CD8-positive, alpha-beta memory T cell (primary cell): ENCODE measurements at places on chromosomes 5 and 9.

DNA sequence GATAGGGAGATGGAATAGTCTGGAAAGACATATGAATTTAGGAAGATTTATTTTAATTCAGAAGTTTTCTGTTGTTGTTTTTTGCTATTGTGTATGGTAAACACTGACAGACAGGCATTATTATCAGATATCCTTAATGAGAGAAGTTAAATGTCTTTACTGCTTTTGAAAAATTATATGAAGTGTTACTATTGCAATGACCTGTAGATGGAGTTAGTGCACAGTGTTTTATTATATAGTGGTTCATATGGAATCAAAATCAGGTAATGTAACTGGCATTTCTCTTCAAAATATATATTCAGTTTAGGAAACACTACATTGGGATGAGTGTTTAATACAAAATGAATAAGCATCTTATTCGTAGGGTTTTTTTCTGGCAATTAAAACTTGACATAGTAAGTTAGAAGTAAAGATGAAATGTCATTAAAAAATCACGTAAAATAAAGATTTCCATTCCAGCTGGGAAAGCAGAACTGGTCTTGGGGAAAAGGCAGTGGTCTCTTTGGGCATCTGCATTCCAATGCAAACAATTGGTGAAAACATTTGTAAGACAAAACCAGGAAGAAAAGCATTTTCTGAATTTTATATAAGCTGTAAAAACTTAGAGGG lies 3.9 kb downstream of the GABRA1 start:
- no peak for DNase-seq

GRCh38 chr9:89743216-89743572 lies 138.4 kb downstream of the GADD45G start:
- no peak for DNase-seq

DNA sequence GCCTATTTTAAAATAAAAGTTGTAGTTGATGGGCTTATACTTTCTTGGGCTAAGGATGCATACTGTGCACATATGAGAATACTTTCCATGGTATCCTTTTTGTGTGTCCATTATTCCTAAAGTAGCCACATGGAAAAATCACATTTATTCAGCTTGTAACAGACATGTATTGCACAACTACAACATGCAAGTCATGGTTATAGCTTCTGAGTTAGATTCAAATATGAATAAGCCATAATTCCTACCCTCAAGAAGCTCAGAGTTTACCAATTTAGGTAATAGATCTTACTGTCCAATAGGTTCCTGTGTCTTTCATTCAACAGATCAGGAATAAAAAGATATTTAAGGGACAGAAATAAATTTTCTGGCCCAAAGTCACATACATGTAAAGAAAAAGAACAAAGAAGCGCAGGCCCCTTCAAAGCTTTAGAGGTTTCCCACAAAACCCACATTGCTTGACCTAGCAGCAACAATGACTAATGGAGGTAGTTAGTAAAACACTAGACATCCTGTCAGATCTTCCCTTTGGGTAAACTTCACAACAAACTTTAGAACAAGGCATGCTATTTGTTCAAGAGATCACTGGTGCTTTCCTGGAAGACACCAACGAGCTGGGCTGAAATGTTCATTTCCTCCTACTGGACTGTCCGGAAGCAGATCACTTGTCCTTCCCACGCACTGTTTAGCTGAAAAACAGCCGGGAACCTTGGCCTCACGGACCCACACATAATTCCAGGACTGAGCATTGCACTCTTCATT lies 78.4 kb upstream of the ITGA1 start:
- DNase-seq = no peak

DNA sequence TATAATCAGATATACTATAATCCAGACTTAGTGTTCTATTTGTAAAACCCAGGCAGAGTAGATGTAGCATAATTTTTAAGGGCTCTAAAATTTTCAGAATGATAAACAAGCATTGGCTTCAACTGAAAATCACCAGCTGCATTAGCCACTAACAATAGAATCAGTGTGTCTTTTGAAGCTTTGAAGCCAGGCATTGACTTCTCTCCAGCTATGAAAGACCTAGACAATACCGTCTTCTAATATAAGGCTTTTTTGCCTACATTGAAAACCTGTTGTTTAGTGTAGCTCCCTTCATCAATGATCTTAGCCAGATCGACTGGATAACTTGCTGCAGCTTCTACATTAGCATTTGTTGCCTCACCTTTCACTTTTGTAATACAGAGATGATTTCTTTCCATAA lies 1877.3 kb upstream of the ACO1 start:
- DNase-seq = no peak

GRCh38 chr5:117590944-117591343 lies 1016.3 kb upstream of the SEMA6A start:
- no peak for DNase-seq

GRCh38 chr9:132238026-132238972 lies 76.4 kb downstream of the NTNG2 start:
- DNase-seq = peak; percentile 40

- no peak for DNase-seq
Observed at GRCh38 chr9:93952784-93953495, 2.2 kb downstream of the BARX1 start.

GRCh38 chr9:105694848-105695581 lies 674 bp downstream of the TMEM38B start:
- peak; percentile 67 for DNase-seq

- no peak for DNase-seq
Observed at GRCh38 chr9:136239983-136240330, 5.7 kb downstream of the QSOX2 start.

DNA sequence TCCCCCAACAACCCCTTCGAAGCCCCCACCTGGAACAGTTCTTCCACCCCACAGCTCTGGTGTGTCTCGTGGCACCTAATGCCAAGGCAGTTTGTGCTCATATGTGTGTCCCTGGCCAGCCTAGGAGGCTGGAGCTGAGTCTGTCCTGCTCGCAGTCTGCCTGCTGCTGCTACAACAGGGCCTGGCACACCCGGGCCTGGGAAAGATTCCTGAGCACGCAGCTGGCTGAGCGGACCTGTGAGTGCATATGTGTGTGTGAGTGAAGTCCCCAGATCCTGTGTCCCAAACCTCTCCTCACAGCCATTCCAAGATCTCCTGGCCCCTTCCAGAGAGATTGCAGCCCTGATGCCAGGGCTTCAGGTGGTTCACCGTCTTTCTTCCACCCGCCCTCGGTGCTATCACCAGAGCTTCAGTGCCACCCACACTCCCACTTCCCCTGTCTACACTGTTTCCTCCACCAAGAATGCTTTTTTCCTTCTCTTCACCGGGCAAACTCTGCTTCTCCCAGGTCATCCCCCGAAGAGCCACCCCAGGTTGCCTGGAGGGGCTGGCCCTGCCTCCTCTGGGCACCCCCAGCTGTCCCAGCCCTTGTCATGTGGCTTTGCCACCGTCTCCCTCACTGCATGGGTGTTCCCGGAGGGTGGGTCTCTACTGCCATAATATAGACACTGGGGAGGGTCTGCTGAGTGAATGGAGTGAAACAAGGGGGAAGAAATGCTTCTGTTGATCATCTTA lies 28.4 kb downstream of the LMX1B start:
- no peak for DNase-seq

GRCh38 chr9:96460882-96461281 lies 10.9 kb downstream of the HABP4 start:
- no peak for DNase-seq

GRCh38 chr9:93091453-93092081 lies 4.5 kb upstream of the CARD19 start:
- no peak for DNase-seq

DNA sequence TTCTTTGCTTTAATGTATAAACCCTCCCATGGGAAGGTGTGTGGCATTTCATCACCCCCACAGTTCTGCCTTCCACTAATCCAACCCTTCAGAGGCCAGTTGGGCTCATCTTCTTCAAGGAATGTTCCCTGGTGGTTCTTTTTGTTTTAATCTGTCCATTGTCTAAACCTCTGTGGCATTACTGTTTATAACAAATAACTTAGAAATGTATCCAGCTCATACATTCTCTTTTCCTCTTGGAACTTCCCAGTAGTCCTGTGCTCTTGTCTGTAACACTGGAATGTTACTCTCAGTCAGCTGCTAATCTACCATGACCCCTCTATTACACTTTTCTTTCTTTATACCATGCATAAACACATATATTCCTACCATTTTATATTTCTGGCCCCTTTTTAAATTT lies 213.5 kb upstream of the TARS1 start:
- DNase-seq = no peak

- DNase-seq = no peak
Observed at GRCh38 chr5:139690064-139690802, 42.1 kb downstream of the CXXC5 start.

- DNase-seq = no peak
Observed at GRCh38 chr5:180590543-180591310, 572 bp downstream of the SCGB3A1 start.

DNA sequence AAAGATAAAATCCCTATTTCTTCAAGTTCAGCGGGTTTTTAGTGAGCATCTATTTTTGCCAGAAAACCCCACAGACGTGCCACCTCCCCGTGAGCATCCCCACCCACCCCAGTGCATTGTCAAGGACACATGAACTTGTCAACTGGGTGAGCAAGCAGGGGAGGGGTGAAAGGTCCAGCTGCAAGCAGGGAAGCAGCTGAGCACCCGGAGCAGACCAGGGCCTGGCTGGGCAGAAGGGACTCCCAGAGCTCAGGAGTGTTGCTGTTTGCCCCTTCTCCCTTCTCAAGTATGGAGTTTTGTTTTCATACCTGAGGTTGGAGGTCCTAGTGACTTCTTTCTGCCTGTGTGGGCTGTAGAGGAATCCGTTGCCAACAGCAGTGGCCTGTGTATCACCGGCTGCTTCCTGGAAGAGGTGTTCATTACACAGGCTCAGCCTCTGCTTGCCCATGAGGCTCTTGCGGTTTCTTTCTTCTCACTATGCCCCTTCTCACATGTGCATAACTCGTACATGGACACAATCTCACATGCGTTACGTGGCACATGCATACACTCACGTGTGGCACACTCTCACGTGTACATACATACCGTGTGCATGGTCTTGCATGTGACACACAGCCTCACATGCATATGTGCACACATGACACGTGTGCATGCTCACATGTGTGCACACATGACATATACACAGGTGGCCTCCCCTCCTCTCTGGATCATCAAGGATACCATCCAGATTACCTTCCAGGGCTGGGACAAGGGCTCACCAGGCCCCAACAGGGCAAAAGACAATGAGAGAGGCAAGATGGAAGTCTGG lies 126.7 kb downstream of the MVB12B start:
- no peak for DNase-seq

GRCh38 chr5:5954275-5954598 lies 424.1 kb downstream of the MED10 start:
- DNase-seq = no peak

GRCh38 chr5:401146-402034 lies 41.6 kb upstream of the EXOC3 start:
- no peak for DNase-seq

DNA sequence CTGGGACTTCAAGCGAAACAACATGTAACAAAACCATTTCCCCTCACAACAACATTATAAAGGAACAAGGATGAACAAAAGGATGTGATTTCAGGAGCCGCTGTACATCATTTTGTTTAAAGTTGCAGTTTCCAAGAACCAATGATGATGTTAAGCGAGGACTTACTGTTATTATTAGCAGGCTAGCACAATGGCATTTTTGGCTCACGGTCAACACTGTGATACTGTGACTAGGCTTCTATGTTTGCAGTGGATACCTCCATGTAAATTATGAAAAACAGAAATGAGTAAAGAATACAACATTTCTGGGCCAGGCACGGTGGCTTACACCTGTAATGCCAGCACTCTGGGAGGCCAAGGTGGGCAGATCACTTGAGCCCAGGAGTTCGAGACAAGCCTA lies 113.0 kb downstream of the AUH start:
- DNase-seq = no peak

DNA sequence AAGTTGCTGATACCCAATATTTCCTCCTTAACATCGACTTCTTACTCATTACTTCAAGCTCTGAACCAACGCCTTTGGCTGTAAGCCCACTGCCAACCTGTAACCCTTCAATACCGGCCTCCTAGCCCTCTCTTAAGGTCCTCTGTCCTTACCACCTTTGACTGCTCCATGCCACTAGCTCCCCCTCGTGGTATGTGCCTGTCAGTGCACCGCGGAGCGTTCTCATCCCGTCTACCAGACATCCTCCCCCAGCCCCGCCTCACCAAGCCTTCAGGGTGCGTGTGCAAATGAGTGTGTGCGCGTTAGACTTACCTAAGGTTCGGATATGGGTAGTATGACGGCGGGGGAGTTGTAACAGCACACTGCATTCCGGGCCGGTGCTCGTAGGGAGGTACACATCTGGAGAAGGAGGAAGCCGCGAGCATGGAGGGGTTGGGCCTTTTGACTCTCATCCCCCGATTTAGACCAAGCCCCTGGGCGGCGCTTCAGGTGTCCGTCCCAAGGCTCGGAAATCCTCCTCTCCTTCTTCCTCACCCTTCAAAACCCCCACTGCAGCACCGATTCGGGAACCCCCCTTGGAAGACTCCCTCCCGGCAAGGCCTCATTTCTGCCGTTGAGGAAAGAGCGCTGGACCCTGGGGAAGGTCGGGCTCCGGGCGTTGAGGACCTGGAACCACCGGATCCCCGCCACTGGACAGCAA lies 2.8 kb upstream of the MYORG start:
- peak; percentile 87 for DNase-seq

DNA sequence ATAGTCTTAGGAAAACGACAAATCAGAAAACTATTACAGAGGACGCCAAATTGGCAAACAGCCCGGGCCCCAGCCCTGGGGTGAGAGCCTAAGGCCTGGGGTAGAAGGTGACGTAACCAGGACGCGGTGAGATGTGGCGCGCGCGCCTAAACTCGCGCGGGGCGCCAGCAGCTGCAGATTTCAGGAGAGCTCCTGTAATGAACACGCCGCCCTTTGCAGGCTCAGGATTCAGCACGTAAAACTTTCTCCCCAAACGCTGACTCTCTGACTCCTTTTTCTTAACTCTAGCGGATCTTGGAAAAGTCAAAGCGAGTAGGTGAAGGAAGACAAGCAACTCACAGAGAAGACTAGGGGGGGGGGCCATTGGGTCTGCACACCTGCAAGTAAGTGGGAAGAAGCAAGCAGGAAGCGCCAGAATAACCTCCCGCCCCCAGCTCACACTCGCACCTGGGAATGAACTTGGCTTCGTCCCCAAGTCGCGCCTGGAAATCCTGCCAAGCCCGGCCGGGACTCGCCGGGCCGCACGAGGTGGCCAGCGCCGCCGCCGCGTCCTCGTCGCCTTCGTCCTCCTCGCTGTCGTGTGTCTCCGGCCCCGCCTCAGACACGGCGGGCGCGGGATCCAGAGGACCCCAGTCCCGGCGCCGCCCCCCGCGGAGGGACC lies 822 bp downstream of the RASEF start:
- no peak for DNase-seq

GRCh38 chr5:82603033-82603987 lies 325.2 kb upstream of the RPS23 start:
- no peak for DNase-seq
